A549 (cell line): ENCODE measurements at places on chromosomes 2 and 18. TPM values are rescaled to one million over a fixed set of nuclear protein-coding genes. Genes with fewer than 3 reads are reported as not detected.

- DNase-seq = no peak
Measured at GRCh38 chr2:26454561-26455001, 23.3 kb downstream of the OTOF start.

DNA sequence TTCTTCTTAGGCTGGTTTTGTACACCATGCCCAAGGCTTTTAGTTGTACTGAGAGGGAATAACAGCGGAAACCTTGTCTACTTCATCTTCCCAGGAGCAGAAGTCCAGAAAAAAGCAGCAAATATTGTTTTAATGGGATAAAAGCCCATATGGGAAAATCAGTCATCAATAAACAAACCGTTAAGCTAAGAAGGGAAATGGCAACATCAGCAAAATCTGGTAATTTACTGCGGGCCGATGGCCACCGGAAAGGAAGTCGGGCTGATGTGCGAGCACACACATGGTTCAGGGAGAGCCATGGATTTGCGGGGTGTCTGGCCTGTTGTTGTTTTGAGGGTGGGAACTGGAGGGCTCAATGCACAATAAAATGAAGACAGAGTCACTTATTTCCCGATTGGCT is 300.7 kb upstream of the RAB6C start:
- DNase-seq = no peak

DNA sequence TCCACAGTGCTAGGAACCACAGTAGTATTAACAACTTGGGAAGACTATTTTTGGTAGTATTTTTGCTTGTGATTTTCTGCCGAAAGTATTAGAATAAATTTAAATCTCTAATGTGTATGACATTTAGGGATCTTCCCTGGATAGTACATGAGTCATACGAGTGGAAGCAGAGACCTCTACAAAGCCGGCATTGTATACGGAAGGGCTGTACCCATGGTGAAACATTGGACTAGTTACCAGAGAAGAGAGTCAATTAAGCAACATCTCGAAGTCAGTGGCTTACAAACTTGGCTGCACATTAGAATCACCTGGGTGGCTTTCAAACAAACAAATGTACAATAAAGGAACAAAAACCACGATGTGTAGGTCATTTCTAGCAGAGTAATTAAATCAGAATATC is 1131.7 kb upstream of the LRRTM1 start:
- no peak for DNase-seq

GRCh38 chr2:197189426-197190099 is 121.0 kb downstream of the ANKRD44 start:
- no peak for DNase-seq

GRCh38 chr2:174775571-174775980 is 11.3 kb upstream of the CHRNA1 start:
- DNase-seq = no peak

GRCh38 chr2:73588177-73588576 is 54.0 kb downstream of the NAT8 start:
- no peak for DNase-seq

DNA sequence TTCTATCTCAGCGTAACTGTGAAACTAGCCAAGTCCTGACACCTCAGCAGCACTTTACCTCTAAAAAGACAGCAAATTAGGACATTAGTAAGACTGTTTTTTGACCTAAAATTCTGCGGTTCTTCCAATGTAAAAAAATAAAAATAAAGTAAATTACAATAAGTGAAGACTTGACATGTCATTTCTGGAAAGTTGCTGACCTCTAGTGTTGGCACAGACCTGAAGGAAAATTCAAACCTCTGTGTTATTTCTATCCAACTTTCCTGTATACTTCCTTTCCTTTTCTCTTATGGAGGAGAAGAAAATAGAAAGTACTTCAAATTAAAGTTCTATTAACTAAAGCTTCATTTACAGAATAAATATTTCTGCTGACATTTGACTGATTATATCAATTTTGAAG is 110.6 kb downstream of the TMEM182 start:
- DNase-seq = no peak

- DNase-seq = no peak
Measured at GRCh38 chr2:223787358-223787757, 50.0 kb downstream of the AP1S3 start.

DNAH7 gene
- polyA plus RNA-seq = 0.43 to 0.51 TPM (median 0.49 TPM) in 3 replicates

ABCG5 gene
- not detected in 3 replicates for polyA plus RNA-seq
